Fibroblast of upper back skin (primary cell): ENCODE measurements at places on chromosomes 2 and 18.

GRCh38 chr2:99842451-99842850 is 299.9 kb downstream of the AFF3 start:
- no peak for DNase-seq

DNA sequence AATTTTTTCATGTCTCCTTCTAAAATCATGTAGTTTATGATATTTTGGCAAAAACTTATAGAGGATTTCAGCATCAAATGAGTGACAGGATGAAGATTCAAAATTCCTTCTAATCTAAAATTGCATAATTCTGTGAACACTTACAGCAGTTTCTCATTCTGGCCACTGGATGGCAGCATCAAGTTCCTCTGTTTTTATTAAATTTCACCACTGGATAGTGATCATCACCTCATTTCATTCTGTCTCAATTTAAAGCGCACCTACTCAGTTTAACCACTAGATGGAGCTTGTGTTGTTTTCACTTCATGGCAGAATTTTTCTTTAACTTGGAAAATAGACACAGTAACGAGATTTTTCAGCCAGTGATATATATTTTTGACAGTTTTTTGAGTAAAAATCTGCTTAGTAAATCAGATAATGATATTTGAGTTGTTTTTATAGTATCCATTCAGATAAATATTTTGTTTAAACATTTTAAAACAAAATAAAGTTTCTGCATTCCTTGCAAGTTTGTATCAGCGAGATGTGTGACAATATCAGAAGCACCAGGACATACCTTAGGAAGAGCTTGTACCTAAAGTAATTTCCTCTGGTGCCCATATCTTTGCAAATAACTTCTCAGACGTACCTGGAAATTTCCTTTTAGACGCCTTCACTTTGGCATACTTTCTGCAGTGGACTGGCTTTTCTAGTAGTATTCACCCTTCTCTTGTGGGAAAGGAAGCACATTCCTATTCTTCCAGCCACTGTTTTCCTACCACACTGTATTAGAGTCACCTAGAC is 94.7 kb upstream of the ARHGAP15 start:
- DNase-seq: peak; percentile 82

DNA sequence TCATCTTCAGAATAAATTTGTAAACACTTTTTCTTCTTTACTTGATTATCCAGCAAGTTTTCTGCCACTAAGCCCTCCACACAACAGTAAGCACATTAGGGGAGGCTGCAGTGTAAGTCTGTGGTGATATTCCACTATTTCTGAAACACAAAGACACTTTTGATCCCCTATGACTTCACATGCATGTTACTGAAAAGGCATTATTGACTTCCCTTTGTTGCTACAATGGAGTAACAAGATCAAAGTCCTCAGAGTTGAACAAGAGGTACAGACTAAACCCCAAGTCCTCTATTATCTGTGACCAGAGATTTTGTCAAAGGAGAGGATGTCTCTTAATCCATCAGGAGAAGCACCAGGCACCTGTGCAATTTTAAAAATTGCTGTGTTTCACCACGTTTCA is 157.9 kb downstream of the CD226 start:
- DNase-seq: no peak

DNA sequence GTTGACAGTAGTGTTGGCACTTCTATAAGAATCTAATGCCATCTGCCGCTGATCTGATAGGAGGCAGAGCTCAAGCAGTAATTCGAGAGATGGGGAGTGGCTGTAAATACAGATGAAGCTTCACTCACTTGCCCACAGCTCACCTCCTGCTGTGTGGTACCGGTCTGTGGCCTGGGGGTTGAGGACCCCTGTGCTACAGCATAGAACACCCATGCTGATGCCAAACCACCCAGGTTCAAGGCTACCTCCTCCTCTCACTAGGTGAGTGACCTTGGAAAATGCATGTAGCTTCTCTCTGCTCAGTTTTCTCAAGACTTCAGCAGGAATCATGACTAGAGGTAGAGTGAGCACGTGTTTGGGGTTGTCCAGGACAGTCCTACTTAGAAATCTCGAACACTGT is 263.4 kb downstream of the SH3BP4 start:
- no peak for DNase-seq

DNA sequence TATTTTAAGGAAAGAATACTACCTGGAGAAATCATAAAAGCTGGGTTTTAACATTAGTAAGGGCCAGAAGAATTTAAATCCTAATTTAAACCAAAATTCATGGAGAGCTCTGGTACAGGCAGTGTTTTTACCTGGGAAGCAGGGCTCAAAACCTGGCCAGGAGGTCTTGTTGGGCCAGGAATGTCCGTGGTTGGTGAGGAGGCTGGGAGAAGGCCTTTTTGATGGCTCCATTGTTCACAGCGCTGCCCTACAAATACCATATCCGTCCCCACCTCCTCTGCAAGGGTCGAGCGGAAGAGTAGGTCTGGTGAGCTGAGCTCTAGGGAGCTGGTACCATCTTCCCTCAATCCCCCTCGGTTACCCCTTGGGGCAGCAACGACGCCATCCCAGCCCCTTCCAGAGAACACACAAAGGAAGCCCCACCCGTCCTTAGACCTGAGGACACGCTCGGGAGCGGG is 10.9 kb upstream of the HOXD1 start:
- DNase-seq: no peak

- DNase-seq: no peak
Measured at GRCh38 chr18:63917817-63918216, 10.1 kb downstream of the SERPINB10 start.

DNA sequence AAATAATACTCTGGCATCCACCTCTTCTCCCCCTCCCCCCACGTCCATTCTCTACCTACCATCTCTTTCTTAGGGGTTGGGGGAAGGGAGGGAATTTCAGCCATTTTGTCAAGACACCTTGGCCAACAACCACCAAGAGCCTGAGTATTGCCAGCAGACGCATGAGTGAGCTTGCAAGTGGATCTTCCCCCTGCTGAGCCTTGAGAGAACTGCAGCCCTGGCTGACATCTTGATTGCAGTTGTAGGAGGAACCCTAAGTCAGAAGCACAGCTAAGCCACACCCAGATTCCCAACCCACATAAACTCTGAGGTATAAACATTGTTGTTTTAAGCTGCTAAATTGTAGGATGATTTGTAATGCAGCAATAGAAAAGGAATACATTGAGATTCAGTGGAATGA is 165.6 kb downstream of the TMEFF2 start:
- DNase-seq: no peak

- no peak for DNase-seq
Measured at GRCh38 chr18:59918997-59919396, 19.2 kb downstream of the PMAIP1 start.

GRCh38 chr2:105522645-105523044 is 123.8 kb upstream of the FHL2 start:
- DNase-seq: no peak

DNA sequence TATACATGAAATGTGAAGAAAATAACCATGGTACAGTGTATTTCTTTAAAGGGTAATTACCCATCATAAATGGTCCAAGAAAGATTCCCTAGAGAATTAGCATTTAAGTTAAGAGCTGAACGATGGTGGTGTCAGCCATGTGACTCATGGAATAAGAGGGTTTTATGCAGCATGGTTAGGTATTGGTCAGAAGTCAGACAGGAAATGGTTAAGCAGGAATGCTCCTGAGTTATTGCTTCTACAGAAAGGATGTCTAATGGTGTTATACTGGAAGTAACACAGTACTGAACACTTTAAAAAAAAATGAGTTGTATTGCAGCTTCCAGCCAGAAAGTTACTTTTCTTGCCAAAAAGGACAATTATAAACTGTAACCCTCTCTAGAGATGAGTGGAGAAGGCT is 72.7 kb upstream of the UBE2E3 start:
- DNase-seq: peak; percentile 93

DNA sequence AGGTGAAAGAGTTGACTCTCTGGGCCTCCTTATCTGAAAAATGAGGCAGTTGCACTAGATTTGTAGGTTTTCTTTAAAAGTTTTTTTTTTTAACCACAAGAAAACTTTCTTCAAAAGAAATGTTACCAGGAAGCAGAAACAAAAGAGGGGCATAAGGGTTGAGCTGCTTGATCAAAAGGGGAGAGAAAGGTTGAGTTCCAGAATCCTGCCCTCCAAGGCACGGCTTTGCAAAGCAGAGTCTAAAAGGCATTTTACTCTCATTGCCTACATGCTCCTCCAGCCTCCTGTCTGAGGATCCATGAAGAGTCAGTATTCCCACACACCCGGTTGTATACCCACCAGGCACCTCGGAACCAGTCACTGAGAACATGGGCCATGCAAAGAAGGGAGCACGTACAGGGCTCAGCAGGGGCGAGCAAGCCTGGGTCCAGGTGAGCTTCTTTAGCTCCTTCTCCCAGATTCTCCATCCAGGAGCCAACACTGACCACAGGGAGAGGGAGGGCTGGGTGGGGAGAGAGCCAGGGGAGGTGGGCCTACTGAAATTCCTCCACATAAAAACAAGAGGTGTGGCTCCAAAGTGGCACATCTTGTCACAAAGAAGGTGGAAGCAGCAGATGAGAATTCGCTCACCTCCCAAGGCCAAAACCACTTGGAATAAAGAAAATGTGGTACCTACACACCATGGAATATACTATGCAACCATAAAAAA is 116.0 kb upstream of the EPC2 start:
- no peak for DNase-seq

DNA sequence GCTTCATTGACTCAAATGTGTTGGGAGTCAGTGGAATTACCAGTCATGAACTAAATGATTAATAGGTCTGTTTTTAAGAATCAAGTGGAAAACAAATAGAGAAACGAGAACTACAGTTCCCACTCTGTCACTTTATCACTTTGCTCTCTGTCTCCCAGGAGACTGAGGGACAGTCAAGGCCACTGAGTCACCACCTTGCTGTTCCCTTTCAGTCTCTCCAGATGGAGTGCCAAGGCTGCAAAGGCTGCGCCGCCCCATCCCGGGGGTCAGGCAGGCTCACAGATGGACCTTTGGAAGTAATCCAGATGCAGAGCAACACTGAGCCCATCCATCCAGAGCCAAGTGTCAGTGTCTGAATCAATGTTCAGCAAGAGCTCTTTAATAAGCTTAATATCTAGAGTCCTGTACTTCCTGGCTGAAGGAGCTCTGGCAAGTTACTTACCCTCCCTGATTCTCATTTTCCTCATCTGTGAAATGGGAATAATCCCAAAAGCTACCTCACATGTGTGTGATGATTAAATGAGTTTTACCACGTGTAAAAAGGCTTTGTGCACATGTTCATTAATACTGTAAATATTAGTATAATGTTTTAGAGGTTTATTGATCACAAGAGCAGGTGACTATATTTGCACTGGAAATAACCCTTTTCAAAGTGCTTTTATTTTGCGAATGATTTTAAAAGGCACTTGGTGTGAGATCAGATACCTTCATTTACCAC is 43.0 kb upstream of the EFEMP1 start:
- DNase-seq: peak; percentile 39

DNA sequence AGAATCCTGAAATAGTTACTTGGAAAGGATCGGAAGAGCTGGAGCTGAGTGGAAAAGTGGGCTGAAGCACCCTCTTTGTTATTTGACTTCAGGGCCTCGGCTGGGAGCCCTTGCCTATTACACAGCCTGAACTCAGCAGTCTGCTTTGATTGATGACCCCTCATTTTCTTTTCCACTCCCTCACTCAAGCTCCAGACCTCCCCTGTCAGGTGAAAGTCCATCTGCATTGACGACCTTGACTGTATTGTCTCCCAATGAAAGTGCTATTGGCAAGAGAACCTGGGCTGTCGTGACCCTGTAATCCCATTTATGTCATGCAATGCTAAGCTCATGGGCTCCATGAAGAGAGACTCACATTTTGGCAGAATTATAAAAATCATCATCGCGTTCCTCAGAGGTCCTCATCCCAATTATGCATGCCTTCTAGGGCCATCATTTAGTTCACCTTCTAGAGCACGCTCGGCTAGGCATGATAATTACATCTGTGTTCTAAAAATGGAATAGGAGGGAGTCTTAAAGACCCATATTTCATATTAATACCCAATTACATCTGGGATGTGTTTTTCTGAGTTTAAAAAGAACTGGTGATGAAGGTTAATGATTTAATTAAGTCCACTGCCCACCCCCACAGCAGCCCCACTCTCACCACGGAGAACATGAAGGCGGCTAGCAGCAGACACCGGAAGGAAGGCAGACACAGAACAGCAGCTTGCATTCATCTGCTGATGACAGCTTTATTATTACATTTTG is 472.5 kb downstream of the PID1 start:
- DNase-seq: peak; percentile 65

DNA sequence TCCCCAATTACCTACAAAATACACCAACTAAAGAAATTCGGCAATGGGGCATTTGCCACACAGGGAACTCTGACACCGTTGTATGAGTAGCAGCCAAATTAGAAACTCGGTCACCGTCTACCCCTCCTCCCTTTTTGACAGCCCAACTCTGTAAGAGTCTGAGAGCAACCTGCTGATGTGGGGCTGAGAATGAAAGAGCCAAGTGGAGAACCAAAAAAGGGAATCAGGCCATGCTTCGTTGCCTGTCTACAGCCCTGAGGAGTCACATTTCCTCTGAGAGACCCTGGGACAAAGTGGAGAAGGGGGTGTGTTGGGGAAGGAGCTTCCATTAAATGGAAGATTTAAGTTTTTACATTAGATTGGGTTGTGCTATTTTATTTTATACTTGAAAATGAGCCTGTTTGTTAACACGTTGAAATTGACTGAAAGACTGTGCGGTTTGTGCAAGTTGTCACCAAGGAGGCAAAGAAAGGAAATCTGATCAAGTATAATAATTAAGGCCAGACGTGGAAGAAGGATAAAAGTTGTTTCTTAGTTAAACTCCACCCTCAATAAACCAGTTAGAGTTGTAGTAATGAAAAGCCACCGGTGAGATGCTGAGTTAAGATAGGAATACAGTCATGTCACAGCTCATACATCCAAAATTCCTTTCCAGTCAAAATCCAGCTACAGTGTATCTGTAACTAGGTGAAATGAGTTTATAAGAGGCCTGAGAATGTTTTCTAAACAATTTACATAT is 131.7 kb upstream of the CREB1 start:
- DNase-seq: peak; percentile 28

DNA sequence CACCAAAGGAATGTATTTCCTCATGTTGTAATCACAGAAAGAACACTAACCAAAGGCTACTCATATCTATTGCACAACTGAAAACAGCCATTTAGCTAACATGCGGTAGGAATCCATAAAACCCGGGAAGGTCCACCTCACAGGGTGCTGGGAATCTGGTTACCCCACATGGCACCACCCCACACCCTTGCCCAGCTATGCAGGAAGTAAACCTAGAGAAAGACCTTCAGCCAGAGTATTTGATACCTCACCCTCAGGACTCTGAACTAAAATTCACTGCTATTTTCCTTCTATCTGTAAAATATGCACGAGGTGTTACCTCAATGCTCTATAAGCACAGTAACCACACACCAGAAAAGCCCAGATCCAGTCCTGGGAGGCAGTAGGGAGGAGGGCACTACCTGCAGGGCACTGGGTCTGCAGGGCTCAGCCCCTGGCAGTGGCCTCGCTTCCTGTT is 45.8 kb downstream of the PTPN2 start:
- peak; percentile 91 for DNase-seq
